Muscle of leg (tissue), 16 donors: ENCODE measurements at places on chromosomes 2 and 18. TPM values are rescaled to one million over a fixed set of nuclear protein-coding genes. Genes with fewer than 3 reads are reported as not detected.

DNA sequence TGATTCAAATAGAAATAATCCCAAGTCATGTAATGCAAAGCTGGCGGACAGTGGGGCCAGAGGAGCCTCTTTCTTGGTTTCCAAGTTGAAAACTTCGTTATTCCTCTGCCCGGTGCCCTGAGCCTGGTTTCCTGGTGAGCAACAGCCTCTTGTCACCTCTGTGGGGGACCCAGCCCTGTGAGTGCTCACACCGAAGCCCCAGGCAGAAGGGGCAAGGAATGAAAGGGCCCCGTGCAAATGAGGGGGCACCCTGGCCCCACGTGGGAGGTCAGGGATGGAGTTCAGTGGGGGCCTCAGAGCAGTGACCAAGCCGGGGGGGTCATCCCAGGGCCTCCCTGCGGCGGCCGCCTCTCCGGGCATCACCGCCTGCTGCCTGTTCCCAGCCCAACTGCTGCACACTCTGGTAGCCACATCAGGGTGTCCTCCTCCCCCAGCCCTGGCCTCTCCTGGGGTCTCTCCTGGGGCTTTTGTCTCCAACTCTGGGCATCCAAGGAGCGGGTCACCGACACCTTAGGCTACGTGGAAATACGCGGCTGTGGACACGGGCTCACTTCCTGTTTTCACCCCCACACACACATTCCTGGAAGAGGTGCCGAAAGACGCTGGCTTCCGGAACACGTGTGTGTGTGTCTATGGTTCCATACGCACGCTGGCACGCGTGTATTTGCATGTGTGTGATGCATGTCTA is 64.5 kb downstream of the TWIST2 start:
- DNase-seq, result no peak

DNA sequence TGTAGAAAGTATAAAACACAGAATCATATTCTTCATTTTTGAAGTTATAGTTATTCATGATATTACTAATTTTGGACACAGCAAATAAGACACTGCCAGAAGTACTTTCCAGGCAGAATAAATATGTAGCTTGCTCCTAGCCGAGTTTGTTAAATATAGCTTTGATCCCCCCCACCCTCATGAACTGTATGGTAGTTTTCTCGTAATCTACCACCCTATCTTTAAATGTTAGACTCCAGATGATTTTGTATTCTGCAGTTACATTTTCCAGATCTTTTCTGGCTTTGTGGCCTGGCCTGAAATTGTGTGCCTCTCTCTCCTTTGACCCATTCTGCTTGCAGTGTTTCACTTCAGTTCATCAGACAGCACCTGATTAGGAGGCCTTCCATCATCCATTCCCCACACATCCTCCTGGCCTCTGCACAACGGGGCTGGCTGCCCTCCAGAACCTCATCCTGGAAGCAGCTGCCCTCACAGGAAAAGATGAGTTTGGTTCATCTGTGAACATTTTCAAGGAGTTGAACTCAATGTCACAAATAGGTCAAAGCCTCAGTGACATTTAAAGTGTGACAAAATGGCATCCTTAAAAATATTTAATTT is 4.7 kb upstream of the KCNJ3 start:
- DNase-seq, result peak; percentile 26

DNA sequence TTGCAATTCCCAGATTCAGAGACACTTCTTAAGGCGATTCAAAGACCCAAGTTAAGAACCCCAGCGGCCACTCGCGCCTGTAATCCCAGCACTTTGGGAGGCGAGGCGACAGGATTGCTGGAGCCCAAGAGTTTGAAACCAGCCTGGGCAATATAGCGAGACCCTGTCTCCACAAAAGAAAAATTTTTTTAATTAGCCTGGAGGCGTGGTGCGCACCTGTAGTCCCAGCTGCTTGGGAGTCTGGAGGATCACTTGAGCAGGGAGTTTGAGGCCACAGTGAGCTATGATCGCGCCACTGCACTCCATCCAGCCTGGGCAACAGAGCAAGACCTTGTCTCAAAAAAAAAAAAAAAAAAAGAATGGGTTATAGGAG is 585 bp upstream of the ANAPC1 start:
- no peak for DNase-seq

- DNase-seq, result peak; percentile 48
Observed at GRCh38 chr2:150133623-150134022, 353.8 kb downstream of the RND3 start.

DNA sequence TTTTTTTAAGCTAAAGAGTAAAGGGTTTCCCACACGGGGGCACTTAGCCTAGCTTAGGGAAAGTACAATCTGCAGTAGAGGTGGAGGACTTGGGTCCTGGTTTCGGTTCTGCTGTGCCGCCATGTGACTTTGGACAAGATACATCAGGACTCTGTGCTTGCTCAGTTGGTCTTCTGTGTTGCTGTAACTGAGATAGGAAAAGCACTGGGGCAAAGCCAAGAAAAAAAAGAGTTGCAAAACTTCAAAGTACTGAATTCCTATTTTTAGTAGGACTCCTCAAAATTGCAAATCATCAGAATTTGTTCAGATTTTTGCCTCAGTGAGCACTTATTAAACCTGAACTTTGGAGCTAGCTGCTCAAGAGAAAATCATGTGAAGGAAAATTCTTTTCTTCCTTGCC is 96.3 kb upstream of the STON1 start:
- DNase-seq, result peak; percentile 81

DNA sequence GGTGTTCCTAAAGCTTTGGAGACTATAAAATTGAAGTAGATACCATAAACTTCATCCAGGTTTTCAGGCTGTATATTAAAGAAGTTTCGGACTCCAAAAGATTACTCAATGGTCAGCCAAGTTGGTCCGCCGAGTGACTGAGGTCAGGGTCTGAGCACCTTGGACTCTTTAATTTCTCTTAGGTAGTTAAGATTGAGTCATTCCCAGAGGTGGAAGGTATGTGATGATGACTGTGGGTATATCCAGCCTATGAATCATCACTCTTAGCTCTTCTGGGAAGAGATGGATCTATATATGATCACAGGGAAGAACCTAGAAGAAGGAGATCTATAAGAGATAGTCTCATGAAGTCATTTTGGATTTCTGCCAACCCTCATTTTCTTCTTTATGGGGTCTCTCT is 3.3 kb downstream of the ITGA6 start:
- no peak for DNase-seq

- no peak for DNase-seq
Observed at GRCh38 chr2:180057706-180058412, 50.8 kb upstream of the CWC22 start.

DNA sequence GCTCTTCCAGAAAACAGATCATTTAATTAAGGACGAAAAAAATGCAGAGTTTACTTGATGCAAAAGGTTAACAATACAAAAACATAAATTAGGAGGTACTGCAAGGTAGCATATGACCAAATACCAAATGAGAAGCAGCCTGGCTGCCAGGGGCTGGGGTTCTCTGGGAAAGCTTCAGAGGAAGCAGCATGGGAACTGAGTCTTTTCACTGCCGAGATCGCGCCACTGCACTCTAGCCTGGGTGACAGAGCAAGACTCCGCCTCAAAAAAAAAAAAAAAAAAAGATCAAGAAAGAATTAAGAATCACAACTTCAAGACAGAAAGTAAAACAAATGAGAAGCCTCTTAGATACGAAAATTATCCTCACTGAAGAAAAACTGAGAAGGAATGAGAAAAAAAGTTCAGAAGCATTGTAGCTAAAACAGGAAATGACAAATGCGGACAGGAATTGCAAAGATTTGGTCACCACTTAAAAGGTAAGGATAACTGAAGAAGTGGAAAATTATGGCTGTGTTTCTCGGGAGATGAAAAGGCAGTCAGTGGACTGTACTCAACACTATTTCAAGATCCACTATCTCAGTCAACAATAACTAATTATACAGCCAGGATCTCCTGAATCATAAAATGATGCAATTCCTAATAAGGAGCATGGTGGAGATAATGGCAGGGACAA is 4.3 kb downstream of the SEPTIN10 start:
- no peak for DNase-seq

DNA sequence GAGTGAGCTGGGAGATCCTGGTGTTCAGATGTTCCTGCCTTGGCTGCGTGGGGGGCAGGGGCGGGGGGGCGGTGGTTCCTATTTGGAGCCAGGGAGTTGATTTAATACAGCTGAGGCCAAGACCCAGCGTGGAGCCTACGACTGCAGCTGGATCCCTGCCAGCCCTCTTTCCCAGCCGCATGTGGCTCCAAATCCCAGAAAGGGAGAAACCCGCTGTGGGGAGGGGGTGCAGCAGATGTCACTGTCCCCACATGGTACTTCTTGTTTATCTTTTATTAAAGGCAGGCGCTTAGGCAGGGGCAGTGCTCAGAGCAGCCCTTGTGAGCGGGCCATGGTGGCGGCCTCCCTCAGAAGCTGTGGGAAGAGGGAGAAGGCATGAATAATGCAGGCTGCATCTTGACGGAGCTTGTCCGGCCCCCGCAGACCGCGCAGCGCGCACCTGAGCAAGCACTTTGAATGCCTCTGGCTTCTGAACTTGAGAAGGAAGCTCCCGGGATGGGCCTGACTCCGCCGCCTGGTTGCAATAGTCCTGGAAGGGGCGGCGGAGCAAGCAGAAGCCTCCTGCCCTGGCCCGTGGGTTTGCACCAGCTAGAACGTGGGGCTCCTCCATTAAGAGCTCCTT is 112.1 kb downstream of the GLI2 start:
- DNase-seq, result peak; percentile 71

DNA sequence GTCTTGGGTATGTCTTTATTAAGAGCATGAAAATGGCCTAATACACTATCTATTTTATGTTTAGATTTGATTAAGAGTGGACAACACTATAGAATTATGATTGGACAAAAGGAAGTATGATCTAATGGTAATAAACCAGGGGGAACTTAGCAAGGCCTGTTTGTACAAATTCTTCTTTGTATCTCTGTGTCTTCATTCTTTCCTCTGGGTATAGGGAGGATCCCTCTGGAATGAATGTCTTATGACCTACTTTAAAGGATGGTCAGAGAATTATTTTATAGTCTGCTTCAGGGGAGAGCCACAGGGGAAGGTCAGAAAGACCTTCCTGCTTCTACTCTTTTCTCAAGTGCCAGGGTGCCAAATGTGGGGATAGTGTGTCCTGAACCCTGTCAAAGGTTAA is 42.8 kb upstream of the FANCL start:
- no peak for DNase-seq

DNA sequence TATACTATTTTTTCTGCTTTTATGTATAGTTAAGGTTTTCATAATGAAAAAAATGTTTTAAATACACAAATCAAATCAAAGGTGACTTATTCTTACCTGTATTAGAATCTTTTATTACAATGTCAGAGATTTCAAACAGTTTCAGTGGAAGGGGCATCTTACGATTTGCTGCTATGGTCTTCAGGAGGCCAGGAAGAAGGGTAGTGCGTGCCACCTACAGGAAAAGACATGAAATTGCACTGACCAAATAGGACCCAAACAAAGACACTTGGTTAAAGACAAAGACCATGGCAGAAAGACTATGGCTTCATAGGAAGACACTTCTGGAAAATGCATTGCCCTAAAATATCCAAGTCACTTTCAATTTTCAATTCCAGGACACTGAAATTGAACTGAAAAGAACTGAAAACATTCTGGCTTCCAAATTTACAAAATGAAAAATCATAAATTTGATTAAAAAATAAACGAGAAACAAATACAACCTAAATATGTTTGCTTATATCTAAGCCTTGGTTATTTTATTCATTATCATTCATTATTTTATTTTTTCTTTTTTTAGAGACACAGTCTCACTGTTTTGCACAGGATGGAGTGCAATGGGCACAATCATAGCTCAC is 42.1 kb downstream of the FARSB start:
- DNase-seq, result peak; percentile 60

- DNase-seq, result no peak
Observed at GRCh38 chr2:231182513-231182899, 15.9 kb upstream of the ARMC9 start.

- DNase-seq, result peak; percentile 97
Observed at GRCh38 chr2:237413777-237414661, at the start of gene COL6A3. COL6A3 (minus strand) TSS chr2:237414164; CDS start chr2:237396817, 17,347 bp downstream.

GRCh38 chr2:98606431-98606830 is 1.9 kb downstream of the COA5 start:
- no peak for DNase-seq

DNA sequence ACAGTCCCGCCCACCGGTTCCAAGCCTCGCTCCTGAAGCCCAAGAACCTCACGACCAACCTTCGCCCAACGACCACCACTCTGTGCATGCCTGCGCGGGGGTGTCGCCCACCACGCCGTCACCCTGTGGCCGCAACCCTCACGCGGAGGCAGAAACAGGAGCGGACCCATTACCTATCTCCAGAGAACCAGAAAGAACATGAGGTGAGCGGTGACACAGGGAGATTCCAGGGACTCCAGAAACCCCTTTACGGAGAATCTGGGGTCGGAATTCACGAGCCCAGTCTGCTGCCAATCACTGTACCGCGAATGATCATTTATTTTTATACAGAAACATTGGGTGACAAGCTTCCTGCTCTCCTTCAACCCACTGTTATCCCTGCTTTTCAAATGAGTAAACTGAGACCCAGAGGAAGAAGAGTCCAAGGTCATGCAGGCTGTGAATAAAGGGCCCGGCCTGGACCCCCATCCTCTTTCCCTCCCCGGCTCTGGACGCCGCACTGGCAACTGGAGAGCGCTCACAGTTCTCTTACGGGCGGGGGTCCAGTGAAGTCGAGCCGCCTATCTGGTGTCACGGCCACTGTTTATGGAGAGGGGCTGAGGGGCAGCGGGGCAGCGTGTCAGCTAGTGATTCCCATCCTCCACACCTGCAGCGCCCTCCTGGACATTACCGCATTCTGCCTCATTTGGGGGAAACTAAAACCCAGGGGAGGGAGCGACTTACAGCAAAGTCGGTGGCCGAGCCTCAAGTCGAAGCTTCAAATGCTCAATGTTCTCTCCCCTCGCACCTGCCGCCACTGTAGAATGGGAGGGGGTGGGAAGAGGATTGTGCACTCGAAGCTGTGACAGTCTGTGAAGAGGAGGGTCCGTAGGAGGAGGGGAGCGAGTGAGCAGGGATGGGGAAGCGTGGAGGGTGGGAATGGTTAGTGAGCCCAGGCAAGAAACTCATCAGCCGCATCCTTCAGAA is 723 bp upstream of the SLC30A3 start:
- no peak for DNase-seq

DNA sequence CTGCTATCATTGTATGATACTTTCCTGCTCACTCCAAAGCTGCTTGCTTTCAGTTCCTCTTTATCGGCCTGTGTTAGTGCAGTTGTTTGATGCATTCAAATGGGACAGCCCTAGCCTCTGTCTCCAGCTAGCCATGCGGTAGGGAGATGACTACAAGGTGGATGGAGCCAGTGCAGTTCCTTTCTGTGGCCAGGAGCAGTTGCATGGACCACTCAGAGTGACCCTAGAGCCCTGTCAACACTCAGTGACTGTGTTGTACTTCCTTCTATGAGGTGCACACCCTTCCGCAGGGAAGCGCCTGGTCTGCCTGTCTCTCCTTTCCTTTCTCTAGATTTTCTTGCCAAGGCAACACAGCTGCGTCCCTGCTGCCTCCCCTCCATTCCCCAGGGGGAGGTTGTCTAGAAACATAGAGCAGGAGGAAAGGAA is 33.8 kb downstream of the KCNS3 start:
- peak; percentile 64 for DNase-seq

RESP18 gene
- not detected for polyA plus RNA-seq

SPATS2L gene
- 222 TPM for polyA plus RNA-seq

LCT gene
- polyA plus RNA-seq, result not detected

CABYR gene
- 3.9 TPM for polyA plus RNA-seq

XDH gene
- 0.09 TPM for polyA plus RNA-seq

RAB27B gene
- polyA plus RNA-seq, result 0.22 TPM
